Activated CD4-positive, alpha-beta memory T cell treated with anti-CD3 and anti-CD28 coated beads, Interleukin-2, amount 10 ng/mL, durations not matched to agents 7 days and 5 days (primary cell): ENCODE measurements at places on chromosomes 11 and 22.
A peak's percentile ranks its signal among the peaks of the same experiment; 100 is the strongest.

DNA sequence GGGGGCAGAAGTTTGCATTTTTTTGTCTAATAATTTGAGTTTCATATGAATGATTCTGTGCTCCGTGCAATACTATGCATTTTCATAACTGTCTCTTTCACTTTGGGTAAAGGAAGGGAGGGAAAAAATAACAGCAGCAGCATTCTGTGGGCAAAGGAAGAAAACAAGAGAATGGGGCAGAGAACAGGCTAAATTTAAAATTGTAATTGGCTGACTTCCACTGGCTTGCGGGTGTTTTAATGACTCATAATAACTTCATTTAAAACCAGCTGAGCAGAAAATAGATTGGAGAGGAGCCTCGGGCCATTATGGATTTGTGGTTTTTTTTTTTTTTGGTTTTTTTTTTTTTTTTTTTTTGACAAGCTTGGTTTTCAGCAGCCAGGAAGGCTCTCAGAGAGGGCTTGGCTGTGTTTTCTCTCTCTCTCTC, 107.4 kb downstream of the ZBTB16 start:
- no peak for DNase-seq

GRCh38 chr11:72828081-72828567, 13.9 kb downstream of the ATG16L2 start:
- no peak for DNase-seq

- DNase-seq, result no peak
Observed at GRCh38 chr11:70048279-70049024, 29.7 kb upstream of the ANO1 start.

- no peak for DNase-seq
Observed at GRCh38 chr11:116239247-116239646, 533.5 kb downstream of the BUD13 start.

GRCh38 chr11:121996574-121996973, 119.4 kb downstream of the BLID start:
- no peak for DNase-seq

GRCh38 chr11:69939551-69940245, 120.5 kb upstream of the FGF3 start:
- DNase-seq, result no peak

- DNase-seq, result no peak
Observed at GRCh38 chr11:12745787-12746186, 71.6 kb downstream of the TEAD1 start.

DNA sequence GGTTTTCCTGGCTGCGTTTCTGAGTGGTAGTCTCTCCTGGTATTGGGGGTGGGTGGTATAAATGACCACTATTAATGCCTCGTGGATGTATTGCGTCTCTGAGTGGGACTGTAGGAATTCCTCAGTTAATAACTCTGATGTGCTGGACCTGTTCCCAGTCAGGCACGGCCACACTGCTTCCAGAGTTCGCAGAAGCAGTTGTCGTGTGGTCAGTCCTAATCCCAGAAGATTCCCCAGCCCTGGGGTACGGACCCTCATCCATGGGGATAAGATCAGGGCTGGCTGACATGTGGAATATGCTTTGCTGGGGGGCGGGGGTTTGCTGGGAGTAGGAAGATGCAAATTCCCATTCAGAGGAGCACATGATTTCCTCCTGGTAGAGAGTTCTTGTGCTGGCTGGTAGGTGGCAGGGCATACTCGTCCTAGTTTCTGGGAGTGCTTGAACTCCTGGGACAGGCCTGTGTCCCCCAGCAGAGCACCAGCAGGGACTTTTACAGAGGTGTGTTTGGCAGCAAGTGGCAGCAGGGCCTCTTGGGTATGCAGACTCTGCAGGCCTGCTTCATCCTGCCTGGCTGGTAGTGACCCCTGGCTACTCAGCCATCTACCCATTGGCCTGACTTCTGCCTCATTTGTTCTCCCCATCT, 157.4 kb downstream of the NAV2 start:
- no peak for DNase-seq

DNA sequence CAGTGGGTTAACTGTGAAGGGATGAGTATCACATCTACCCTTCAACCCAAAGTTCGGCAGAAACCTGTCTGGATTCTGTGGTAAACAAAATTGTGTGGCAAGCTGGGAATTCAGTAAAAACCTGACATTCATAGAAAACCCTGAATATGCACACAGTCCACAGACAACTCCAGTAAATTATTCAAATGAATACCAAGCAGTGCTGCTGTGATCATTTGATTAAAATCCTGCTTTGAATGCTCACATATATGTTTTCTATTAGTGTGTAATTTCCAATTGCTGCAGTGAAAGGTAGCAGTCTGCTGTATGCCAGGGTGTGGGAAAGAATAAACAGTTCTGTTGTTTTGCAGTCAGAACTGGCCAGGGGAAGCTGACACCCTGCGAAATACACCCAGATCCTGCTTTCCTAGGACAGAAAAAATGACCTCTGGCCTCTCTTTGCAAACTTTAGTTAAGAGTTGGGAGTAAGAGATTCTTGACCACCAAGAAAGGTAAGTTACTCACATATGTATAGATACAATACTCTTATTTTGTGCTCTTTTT, 217.8 kb downstream of the FAM76B start:
- no peak for DNase-seq

DNA sequence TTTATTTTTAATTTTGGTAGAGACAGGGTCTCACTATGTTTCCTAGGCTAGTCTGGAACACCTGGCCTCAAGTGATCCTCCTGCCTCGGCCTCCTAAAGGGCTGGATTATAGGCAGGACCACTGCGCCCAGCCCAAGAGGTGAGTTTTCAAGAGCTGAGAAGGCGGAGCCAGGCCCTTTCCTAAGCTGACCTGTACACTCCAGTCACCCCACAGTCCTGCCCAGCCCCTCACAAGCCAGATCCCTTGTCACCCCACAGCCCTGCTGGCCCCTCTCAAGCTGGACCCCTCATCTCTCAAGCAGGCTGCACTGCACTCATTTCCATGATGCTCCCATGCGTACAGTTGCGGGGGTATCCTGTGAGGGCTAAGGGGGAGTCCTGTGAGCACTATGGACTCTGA, 2.9 kb downstream of the DENND6B start:
- no peak for DNase-seq

GRCh38 chr22:44108806-44109385, 71.8 kb upstream of the PARVG start:
- DNase-seq, result no peak

DNA sequence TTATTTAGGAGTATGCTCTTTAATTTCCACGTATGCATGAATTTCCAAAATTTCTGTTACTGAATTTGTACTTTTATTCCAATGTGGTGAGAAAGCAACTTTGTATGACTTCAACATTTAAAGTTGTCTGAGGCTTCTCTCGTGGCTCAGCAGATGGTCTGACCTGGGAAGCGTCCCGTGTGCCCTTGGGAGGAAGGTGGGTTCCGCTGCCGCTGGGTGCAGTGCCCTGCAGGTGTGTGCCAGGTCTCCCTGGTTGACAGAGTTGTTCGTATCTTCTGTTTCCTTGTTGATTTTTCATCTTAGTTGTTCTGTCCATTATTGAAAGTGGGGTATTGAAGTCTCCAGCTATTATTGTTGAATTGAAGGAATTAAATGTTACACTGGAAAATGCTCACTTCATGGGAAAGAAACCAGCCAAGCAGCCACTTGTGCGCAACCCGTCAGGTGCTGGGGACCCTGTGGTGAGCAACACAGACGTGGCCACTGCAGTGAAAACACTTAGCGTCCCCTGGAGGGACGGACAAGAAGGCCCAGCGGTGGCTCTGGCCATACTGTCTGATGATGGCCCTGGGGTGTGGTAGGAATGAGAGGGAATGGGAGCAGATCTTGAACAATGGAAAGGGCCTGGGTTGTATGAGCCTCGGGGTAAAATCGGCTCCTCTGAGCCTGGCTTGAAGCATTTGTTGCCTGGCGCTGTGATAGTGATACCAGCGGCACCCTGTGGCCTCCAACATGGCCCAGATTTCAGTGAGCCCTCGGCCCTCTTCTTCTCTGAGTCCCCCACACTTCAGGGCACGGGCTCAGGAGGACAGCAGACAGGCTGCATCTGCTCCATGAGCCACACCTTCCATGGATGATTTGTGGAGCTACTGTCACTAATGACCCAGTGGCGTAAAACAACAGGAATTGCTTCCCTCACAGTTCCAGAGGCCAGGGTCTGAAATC, 31.5 kb upstream of the KRTAP5-7 start:
- peak; percentile 1 for DNase-seq

GRCh38 chr11:92948116-92948515, 21.3 kb upstream of the MTNR1B start:
- no peak for DNase-seq

DNA sequence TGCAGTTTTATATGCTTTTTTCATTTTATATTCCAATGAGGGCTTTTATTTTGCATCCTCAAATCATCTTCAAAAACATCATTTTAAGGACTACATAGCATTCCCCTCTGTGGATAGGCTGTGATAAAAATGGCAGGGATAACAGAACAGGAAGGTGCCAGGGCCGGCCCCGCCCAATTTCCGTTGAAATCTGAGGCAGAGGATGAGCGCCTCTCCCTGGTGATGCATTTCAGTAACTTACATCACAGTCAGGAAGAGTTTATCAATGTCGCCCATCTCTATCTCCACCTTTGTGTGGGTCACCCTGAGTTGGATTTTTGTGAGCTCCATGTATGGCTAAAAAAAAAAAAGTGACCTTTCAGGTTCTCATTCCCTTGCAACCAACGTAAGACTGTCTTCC, 201.6 kb downstream of the DSCAML1 start:
- DNase-seq, result no peak

DNA sequence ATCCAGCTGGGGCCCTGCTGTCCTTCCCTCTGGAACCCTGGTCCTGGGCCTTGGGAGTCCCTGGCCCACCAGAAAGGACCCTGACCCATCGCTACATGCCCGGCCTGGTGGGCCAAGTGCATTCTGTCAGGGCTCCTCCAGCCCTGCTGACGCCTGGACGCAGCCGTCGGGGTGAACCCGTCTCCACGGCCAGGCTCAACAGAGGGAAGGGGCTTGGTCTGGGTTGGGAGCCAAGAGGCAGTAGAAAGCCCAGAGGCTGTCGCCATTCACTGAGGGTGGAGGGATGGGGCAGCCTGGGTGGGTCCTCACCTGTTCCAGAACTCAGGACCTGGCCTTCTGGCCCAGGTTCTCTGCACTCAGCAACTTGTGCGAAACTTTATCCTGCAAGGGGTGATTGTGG, 39.0 kb downstream of the TOLLIP start:
- DNase-seq, result no peak

DNA sequence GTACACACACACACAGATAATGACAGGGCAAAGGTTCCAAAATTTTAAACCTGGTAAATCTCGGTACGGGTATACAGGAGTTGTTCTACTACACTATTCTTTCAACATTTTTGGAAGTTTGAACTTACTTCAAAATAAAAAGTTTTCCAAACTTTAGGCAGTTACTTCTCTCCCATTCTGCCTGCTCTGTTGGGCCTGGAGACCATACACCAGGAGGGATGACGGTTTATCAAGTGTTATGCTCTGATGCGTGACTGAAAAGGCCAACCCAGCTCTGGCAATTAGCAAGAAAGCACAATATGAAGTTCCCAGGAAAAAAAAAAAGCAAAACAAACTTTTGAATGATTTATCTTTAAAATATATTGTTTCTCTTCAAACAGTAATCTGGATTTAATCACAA, 969 bp downstream of the SERPIND1 start:
- no peak for DNase-seq

DNA sequence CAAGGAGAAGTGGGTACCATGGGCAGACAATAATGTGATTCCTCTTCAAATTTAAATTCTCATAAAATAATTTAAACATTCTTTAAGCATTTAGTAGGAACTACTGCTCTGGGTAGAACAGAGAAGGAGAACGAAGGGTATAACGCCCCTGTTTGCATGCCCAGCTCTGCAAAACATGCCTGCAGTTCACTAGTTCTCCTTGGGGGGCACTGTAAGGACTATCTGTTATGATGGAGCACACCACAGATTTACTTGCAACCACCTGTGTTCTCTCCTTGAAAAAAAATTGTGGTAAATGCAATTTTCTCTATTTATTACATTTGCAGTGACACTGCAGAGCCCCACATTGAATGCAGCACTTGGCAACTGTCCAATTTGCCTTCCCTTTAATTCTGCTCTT, 100.3 kb downstream of the GUCY1A2 start:
- DNase-seq, result no peak

DNA sequence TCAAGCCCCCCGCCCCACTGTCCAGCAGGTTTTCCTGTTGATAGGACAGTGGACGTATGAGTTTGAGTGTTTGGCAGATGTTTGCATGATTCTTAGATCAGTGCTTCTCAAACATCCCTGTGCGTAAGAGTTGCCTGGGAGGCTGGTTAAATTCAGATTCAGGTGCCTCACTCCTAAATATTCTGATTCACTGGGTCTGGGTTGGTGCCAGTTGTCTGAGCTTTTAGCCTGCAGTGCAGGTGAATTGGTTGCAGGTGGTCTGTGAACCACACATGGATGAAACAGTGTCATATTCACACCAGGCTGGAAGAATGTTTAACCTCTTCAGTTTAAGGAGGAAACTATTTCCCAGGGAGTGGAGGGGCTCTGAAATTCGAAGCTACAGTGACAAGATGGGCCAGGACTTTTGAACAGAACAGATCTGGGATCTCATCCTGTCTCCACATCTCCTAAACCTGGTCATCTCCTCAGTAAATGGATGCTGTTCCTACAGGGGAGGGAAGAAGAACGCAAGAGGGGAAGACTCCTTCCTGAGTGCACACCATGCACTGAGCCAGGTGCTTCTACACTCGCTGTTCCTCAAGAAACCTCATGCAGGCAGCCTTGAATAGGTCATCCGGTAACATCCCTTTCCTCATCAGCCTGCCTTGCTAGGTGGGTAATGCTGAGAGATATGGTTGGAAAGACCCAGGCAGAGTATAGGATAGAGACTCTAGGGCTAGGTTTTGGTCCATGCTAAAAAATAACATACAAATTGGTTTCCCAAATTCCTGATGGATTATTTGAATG, 47.8 kb downstream of the TEAD1 start:
- DNase-seq, result no peak

GRCh38 chr11:130522284-130522961, 74.0 kb downstream of the ADAMTS15 start:
- DNase-seq, result no peak

DNA sequence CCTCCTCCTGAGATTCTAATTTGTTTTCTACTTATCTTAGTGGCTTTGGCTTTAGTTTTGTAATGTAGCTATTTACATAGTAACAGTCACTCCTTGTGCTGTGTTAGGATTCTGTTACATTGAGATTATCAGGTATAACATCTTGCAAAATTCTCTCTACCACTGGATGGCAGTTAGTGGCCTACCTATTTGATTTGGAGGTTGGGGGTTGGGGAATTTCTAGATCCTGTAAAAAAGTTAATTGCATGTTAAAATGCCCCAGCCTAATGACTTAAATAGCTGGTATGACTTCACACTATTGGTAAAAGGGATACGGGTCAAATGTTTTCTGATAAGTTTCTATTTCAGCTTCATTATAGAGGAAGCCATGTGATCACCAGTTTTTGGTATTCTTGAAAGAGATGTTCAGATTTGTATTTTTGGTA, 2.8 kb downstream of the GRK3 start:
- no peak for DNase-seq
